ENCODE measurements at places on chromosomes 7 and 10. TPM values are rescaled to one million over a fixed set of nuclear protein-coding genes. Genes with fewer than 3 reads are reported as not detected.
A peak's percentile ranks its signal among the peaks of the same experiment; 100 is the strongest.

The ACADSB gene
- 11.4 TPM for total RNA-seq

DNA sequence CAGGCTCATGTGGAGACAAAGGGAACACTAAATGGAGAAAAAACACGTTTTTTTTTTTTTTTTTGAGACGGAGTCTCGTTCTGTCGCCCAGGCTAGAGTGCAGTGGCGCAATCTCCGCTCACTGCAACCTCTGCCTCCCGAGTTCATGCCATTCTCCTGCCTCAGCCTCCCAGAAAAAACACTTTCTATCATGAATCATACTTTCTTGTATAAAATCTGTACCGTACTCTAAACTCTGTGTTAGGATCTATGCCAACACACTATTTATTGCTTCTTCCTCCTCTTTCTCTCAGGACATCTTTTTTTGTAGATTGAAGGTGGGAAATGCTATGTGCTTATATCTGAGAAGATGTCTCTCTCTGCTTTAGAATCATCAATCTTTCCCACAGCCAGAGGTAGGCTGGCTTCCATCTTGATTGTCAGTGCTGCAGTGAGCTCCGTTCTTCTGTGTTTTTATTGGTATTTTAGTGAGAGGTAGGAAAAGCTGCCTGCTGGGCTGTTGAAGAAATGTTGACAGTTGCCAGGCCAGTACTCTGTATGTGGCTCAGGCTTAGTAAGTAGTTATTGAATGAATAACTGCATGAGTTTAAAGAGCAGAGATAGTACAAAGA is 101.1 kb downstream of the GPR85 start:
- peak; percentile 64 for DNase-seq

- DNase-seq = no peak
Observed at GRCh38 chr7:33129806-33130153, 416 bp downstream of the BBS9 start.

DNA sequence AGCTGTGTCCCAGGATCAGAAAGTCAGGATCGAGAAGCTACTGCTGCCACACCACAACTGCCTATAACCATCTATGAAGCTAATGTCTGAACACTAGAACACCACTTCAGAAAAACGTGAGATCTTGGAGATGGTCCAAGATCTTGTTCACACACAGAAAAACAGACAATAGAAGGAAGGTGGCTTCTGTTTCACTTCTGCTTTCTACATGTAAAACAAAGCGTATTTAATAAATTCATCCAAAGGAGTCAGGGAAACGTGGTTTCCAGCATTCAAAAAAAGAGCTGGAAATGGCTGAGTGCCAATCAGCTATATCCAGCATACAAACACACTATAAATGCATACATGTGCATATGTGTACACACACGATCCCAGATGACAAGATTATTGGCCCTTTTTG is 70.2 kb upstream of the CCDC71L start:
- no peak for DNase-seq

- DNase-seq = no peak
Observed at GRCh38 chr7:43112459-43112940, at the start of gene HECW1. TSS of gene HECW1 (plus strand) at chr7:43112647. CDS start at chr7:43243906, 131,259 bp downstream.

GRCh38 chr10:6669269-6669859 is 89.3 kb upstream of the PRKCQ start:
- DNase-seq = peak; percentile 76

The SPDYE9 gene
- total RNA-seq = 0.08 TPM

GRCh38 chr10:128522551-128523308 is 396.5 kb upstream of the MKI67 start:
- no peak for DNase-seq

DNA sequence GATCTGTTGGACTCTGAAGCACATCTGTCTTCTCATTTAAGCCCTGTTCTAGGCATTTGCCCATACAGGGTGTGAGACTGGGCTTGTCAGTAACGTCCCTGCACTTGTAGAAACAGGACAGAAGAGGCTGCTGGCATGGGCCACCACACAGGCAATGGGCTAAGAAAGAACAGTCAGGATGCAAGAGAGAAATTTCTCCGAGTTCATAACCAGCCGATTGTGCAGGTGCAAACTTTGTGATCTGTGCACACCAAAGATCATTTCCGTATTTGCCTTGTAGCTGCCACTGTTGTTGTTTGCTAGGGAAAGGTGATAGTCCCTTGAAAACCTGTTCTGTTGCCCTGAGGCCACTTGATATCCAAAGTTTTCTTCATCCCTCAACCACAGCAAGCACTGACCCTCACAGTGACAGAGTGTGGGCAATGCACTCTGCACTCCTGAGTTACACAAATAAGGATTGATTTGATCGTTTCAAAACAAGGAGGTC is 20.3 kb downstream of the KLF6 start:
- no peak for DNase-seq

All from fibroblast of the aortic adventitia (primary cell).